ENCODE measurements at places on chromosomes 2 and 18. TPM values are rescaled to one million over a fixed set of nuclear protein-coding genes. Genes with fewer than 3 reads are reported as not detected.

GRCh38 chr2:241226723-241227572 is 38.5 kb downstream of the ANO7 start:
- no peak for DNase-seq

DNA sequence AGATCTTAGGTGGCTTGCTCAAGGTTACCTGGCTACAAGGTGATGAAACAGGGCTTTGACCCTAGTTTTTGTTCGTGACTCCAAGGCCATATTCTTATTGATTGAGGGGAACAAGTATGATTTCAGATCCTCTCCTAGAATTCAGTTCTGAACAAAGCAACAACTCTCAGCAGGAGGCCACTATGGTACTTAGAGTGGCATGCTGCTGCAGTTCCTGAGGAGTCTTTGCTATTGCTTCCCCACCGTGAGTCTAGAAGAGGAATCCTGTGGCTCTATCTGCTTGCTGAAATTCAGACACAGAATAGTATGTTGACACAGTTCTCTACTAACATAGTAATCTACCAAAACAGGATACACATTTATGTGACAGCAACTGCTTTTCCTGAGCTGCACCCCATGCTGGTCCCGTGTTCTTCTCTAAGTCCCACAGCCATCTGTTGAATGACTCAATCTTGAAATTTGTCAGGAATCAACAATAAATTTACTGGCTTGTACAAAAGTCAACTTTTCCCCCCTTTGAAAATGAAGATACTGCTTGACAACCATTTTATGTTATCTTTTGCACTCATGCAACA is 4.1 kb downstream of the TGFBRAP1 start:
- no peak for DNase-seq

GRCh38 chr2:170369228-170369627 is 191.3 kb downstream of the MYO3B start:
- no peak for DNase-seq

DNA sequence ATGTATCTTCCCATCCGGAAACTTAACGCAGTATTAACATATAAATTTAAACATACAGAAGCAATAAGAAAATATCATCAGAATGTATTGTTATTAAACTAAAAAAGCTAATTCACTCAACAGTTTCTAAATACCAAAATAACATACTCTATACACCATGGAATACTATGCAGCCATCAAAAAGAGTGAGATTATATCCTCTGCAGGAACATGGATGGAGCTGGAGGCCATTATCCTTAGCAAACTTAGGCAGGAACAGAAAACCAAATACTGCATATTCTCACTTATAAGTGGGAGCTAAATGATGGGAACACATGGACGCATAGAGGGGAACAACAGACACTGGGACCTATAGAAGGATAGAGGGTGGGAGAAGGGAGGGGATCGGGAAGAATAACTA is 127.1 kb downstream of the CD226 start:
- DNase-seq, result no peak

GRCh38 chr2:107698861-107699260 is 127.8 kb upstream of the RGPD4 start:
- no peak for DNase-seq

- no peak for DNase-seq
These were observed 25.1 kb upstream of the SCYGR1 start for GRCh38 chr2:227412877-227413276.

- no peak for DNase-seq
These were observed 225.6 kb downstream of the HAUS1 start for GRCh38 chr18:46329736-46330246.

GRCh38 chr2:211270257-211270656 is 713.9 kb downstream of the CPS1 start:
- no peak for DNase-seq

GRCh38 chr2:10196110-10196892 is 73.8 kb downstream of the RRM2 start:
- DNase-seq, result no peak

GRCh38 chr18:38243291-38243690 is 677.7 kb upstream of the CELF4 start:
- DNase-seq, result no peak

DNA sequence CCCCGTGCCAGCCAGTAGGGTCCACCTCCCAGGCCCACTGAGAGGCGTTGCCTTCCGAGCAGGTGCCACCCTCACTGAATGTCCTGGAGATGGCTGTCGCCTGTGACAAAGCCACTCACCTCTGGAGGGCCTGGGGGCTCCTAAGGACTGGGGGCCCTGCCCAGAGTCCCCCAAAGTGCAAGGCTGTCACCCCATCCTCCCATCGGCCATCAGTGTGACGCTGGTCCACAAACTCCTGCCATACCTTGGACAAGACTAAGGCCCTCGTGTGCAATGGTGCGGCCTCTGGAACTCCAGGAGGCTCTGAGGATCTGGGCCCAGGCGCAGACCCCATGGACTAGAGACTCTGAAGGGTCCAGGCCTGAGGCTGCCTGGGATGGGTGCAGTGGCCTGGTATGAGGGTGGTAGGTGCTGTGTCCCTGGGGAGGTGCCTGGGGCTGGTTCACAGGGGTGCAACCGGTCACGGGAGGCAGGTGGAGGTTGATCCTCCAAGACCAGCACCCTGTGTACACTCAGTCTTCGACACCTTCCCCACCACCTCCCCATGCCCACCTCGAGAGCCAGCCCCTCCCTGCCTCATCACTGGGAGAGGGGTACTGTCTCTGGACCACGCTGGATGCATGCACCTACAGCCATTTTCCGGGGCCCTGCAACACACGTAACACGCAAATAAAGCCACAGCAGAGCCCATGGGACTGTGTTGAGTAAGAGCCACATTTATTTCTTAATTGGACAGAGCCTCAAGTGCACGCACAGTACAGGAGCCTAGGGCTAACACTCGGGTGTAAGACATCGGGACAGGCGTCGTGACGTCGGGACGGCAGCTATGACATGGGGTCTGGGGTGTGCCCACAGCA is 21.6 kb downstream of the AQP12A start:
- DNase-seq, result no peak

GRCh38 chr2:171411791-171412483 is 21.9 kb downstream of the METTL8 start:
- DNase-seq, result no peak

DNA sequence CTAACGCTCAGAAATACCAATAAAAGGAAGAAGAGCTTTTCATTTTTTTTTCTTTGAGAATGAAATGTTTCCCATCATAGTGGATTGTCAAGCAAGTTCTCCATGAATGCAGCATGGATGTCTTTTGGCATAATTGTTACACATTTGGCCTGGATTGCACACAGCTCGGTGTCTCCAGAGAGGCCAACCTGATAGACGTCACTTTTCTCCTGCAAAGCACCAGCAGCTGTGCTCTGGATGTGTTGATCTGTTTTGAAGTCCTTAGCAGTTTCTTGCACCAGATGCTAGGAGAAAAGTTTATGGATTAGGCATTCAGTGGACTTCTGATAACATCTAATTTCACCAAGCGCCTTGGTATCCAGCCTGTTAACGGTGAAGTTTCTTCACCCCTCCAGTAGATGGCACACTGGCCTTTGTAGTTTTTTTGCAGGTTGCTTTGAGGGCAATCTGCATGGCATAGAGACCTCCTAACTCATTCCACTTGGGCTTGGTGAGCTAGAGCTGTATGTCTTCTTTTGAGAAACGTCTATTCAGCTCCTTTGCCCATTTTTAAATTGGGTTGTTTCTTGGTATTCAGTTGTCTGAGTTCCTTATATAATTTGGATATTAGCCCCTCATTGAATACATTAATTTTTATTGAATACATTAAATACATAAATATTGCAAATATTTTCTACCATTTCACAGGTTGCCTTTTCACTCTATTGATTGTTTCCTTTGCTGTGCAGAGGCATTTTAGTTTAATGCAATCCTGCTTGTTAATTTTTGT is 59.7 kb downstream of the PTH2R start:
- DNase-seq, result no peak

DNA sequence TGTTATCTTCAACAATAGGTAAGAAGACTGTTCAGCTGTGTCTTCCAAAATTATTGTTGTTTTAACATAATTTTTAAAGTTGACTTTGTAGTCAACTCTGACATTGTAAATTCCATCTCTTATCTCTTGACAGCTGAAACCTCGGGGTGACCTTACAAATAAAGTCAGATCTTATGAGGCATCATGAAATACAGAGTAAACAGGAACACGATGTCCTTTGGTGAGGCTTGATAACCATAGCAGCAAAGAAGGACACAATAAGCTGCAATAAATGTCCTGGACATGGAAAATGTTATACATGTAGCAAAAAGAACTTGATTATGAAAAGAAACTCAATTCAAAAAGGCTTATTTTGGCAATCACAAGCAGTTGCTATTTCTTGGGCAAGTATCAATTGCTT is 618.9 kb upstream of the SLC39A10 start:
- no peak for DNase-seq

DNA sequence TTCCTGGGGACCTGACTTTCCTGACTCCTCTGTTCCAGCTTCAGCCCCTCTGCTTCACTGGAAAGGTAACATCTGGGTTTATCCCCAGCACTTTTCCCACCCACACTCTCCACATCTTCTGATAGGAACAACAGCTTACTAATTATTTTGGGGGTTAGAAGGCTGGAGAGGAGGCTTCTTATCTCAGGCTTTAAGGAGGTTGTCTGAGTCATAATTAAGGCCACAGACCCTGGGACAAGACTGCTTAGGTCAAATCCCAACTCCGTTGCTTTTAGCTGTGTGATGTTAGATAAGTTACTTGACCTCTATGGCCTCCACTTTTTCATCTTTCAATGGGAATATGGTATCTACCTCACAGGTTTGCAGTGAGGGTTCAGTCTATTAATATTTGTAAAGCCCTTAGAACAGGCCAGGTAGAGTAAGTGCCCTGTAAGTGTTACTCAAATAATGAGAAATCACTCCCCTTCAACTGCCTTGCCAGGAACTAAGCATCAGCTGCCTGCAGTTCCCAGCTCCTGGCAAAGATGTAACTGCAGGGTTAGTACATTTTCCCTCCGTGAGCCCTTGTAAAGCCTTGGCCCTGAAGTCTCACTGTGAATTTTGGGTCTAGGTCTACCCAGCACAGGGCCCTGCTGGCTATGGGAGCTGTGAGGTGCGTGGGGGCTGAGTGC is 123.6 kb downstream of the MTX2 start:
- DNase-seq, result no peak

DNA sequence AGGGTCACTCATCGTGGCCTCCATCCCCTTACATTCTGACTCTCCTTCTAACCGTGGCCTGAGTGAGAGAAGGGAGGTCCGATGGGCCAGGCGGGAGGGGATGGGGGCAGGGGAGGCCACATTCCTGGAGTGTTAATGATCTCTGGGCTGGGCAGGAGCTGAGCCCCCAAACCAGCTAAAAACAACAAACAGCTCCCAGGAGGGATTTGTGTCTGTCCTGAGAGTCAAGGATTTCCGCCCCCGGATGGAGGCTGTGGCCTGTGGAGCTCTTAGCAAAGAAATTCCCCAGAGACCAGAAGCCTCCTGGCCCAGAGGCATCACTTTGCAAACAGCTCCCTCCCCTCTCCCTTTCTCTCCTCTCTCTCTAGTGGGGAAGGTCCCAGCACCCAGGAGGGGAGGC is 23.5 kb downstream of the EMX1 start:
- no peak for DNase-seq

TSGA10 gene
- 7.6 TPM for total RNA-seq

ALPI gene
- not detected for total RNA-seq

CHRNG gene
- total RNA-seq, result not detected

ATP5F1A gene
- 254 TPM for total RNA-seq

ELMOD3 gene
- 22.0 TPM for total RNA-seq

CDH7 gene
- not detected for total RNA-seq

CELF4 gene
- total RNA-seq, result 1.2 TPM

NEU2 gene
- not detected for total RNA-seq

TEKT4 gene
- total RNA-seq, result not detected

DUSP11 gene
- total RNA-seq, result 17.9 TPM

TLX2 gene
- not detected for total RNA-seq

AMER3 gene
- not detected for total RNA-seq

ITPRID2 gene
- total RNA-seq, result 242 TPM
